ENCODE measurements at places on chromosomes 4 and X. TPM values are rescaled to one million over a fixed set of nuclear protein-coding genes. Genes with fewer than 3 reads are reported as not detected.

ATP1B4 gene
- total RNA-seq = 0.10 TPM

SCML2 gene
- 1.1 TPM for total RNA-seq

ARHGEF6 gene
- 67.6 TPM for total RNA-seq

FGF5 gene
- not detected for total RNA-seq

CXCL11 gene
- total RNA-seq = 70.7 TPM

FGFBP2 gene
- total RNA-seq = 1.6 TPM

IL3RA gene
- 4.2 TPM for total RNA-seq

GPM6B gene
- 2.4 TPM for total RNA-seq

MAML3 gene
- total RNA-seq = 2.4 TPM

ERAS gene
- not detected for total RNA-seq

NEXMIF gene
- total RNA-seq = 0.12 TPM

CT45A6 gene
- total RNA-seq = not detected

F11 gene
- total RNA-seq = not detected

MTMR1 gene
- total RNA-seq = 16.4 TPM

GSX2 gene
- total RNA-seq = not detected

SH3RF1 gene
- total RNA-seq = 8.9 TPM

All from heart left ventricle (tissue), 16 donors.